ENCODE measurements at places on chromosomes 4 and X. TPM values are rescaled to one million over a fixed set of nuclear protein-coding genes. Genes with fewer than 3 reads are reported as not detected.

HPSE gene
- total RNA-seq, result 6.0 TPM

MSANTD1 gene
- total RNA-seq, result 0.43 TPM

STAP1 gene
- 3.0 TPM for total RNA-seq

FAM9C gene
- not detected for total RNA-seq

TMEM271 gene
- not detected for total RNA-seq

HS6ST2 gene
- total RNA-seq, result 0.14 TPM

TTC29 gene
- not detected for total RNA-seq

CEP44 gene
- 30.2 TPM for total RNA-seq

SLC30A9 gene
- total RNA-seq, result 42.5 TPM

CLDN22 gene
- not detected for total RNA-seq

CSAG2 gene
- not detected for total RNA-seq

PPP2R2C gene
- total RNA-seq, result not detected

KLB gene
- not detected for total RNA-seq

- DNase-seq, result no peak
Measured at GRCh38 chr4:176622251-176622948, 170.3 kb downstream of the VEGFC start.

DNA sequence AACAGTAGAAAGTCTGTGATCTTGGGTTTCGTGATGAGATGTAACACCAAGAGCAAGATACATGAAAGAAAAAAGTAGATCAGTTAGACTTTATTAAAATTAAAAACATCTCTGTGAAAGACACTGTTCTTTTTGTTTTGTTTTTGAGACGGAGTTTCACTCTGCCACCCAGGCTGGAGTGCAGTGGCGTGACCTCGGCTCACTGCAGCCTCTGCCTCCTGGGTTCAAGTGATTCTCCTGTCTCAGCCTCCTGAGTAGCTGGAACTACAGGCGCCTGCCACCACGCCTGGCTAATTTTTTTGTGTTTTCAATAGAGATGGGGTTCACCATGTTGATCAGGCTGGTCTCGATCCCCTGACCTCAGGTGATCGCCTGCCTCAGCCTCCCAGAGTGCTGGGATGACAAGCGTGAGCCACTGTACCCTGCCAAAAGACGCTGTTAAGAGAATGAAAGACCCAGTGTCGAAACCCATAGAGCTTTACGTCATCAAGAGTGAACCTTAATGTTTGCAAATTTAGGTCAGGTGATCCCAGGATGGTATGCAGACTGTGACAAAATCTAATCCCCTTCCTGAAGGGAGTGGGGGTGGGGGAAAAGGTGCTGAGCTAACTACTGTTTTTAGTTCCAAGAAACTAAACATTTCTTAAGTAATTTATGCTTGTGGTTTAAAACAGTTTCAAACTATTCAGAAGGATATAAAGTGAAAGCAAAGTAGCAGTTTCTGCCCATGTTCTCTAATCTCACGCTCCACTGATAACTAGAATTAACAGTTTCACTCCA, 8.0 kb downstream of the OFD1 start:
- peak; percentile 67 for DNase-seq

DNA sequence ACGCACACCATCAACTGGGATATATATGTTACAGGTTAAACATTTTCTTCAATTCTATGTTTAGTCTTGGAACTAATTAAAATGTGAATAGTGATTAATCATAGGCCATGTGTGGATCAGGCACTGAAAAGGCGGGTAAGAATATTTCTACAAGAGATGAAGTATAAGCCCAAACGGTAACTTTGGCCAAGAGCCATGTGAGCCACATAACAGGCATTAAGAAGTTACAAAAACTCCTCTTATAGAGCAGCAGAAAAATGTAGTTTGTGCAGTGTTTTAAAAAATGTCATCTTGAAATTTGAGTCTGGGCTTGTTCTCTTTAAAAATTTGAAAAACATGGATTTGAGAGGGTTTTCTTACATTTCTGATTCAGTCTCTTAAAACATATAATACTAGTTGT, 521.8 kb upstream of the DIPK2B start:
- DNase-seq, result no peak

GRCh38 chr4:31100536-31100935, 380.4 kb downstream of the PCDH7 start:
- no peak for DNase-seq

GRCh38 chr4:16516796-16517439, 290.6 kb upstream of the TAPT1 start:
- DNase-seq, result no peak

- DNase-seq, result peak; percentile 11
Measured at GRCh38 chr4:95547715-95548471, 880 bp downstream of the UNC5C start.
